Activated effector memory CD4-positive, alpha-beta T cell treated with Interleukin-2 at 50 U/mL for 16 hours (primary cell): ENCODE measurements at places on chromosomes 12 and 14.

DNA sequence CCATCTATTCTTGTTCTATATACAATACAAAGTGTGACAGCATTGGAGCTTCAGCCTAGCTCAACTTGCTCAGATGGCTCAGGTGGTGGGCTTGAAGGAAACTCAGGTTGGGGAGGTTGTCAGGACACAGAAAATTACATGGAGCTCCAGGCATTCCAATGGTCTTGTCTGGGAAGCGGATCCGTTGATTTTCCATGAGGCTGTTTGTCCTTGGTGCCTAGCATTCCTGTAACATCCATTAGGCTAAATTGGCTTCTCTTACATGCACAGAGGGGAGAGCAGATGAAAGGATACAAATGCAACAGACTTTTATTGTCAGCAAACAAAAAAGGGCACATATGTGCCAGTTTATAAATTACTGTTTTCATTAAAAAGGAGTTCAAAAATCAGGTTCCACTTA lies 75.5 kb upstream of the OTX2 start:
- DNase-seq: no peak

DNA sequence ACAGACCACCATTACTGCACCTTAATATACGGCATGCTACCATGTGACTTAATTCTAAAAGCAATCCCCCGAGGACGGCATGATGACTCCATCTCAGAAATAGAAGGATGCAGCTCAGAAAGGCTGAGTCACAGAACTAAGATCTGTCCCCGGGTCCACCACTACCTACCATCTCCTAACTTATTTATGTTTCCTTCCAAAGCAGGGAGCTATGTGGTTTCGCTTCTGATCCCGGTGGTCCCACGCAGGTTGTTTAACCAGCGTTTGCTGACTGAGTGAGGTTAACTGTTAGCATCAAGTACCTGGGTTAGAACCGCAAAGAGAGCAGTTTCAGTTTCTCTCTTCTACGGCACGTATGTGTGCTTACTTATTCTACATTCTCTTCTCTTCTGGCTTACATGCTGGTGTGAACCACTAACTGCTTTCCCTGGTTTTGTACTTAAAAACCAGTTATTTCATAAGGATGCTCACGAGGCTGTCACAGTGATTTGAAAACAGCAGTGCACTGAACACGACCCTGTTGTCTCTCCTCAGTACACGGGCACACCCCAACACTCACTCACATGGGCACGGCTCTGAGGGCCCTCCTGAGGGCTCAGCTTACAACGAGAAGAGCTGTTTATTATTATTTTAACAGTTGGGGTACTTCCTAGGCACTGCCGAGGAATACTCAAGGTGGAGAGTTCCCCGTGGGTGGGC lies 66.7 kb downstream of the CCDC88C start:
- peak; percentile 33 for DNase-seq

DNA sequence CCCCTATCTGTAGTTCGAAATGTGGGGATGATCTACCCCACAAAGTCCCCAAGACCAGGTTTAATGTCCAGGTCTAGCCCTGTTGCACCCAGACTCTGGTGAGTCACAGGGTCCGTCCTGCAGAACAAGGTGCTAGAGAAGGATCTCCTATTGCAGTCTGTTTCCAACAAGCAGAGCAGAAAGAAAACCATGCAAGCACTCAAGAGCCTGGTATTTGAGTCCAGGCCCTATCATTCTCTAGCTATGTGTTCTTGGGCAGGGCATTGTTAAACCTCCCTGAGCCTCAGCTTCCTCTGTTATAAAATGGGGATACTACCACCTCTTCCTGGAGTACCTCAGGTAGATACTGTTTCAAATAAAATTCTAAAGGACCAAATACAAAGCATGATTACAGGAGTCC lies 24.4 kb downstream of the MAP3K9 start:
- no peak for DNase-seq

- no peak for DNase-seq
These were observed 33.9 kb upstream of the KCNMB4 start for GRCh38 chr12:70332236-70332635.

- no peak for DNase-seq
These were observed 25.8 kb upstream of the ACTN1 start for GRCh38 chr14:69004731-69005431.
